Ascending aorta (tissue), 2 donors: ENCODE measurements at places on chromosomes 16 and 17.

DNA sequence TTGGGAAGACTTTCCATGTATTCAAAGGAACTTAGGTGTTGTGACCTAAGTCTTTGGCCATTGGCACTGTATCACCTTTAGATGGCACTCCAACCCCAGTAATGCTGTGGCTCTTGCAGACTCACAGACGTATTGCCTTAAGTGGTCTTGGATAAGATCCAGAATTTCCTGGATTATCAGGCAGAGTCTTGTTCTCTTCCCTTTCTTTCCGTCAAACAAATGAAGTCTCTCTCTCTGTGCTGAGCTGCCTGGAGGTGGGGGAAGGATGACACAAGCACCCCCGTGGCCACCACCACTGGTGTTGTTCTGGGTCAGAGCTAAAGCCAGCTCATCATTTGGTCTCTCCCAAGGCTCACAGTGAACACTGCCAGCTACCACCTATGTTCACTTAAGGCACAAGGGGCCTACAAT lies 789.9 kb upstream of the KIF2B start:
- no peak for DNase-seq

GRCh38 chr16:67148656-67149275 lies 2.0 kb downstream of the B3GNT9 start:
- no peak for DNase-seq

DNA sequence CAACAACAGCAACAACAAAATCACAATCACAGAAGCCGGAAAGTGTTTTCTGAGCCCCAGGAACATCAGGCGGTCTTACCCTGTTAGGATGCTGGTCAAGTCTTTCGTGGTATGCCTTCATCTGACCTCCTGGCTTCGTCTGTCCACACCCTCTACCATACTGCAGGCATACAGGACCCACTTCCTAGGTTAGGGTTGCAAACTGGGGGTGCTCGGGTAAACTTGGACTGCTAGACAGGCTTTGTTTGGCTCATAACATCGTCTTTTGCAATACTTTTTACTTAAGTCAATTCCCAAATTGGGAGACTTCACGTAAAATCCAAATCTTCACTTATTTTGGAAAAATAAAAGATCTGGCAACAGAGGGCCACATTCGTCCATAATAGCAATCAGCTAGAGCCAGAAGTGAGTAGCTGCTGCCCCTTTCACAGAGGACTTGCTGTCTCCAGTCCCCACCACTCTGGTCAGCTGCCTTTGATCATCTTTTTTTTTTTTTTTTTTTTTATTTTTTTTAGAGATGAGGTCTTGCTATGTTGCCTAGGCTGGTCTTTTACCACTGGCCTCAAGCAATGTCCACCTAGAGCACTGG lies 30.0 kb downstream of the CHD9 start:
- no peak for DNase-seq

- DNase-seq, result no peak
Measured at GRCh38 chr16:51163366-51163765, 12.3 kb upstream of the SALL1 start.

DNA sequence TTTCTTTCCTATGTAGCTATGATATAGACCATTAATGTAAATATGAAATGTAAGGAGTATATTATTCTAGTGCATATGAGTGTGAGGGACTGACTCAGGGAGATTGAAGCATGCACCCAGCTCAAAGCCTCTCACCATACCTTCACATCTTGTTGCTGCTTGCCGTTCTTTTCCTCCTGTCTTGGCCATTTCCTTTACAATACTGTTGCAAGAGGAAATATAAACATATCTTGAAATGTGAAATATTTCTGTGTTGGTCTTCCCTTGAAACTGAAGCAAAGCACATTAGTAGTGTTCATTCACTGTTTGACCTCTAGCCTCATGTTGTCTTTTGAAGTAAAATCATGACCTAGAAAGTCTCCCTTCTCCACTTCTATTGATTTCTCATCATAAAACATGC lies 46.6 kb downstream of the PHKB start:
- no peak for DNase-seq

- DNase-seq, result no peak
Measured at GRCh38 chr16:590188-590814, 435 bp downstream of the RAB40C start.

- no peak for DNase-seq
Measured at GRCh38 chr17:78779850-78780249, 2.2 kb downstream of the CYTH1 start.
